ENCODE measurements at places on chromosomes 1 and 21.

- no peak for DNase-seq
Observed at GRCh38 chr1:209609041-209609790, 25.7 kb downstream of the CAMK1G start.

- no peak for DNase-seq
Observed at GRCh38 chr1:227459977-227460376, 103.4 kb upstream of the ZNF678 start.

GRCh38 chr1:100971021-100971420, 54.6 kb downstream of the DPH5 start:
- DNase-seq, result no peak

GRCh38 chr1:197448121-197448779, 180.2 kb downstream of the CRB1 start:
- no peak for DNase-seq

DNA sequence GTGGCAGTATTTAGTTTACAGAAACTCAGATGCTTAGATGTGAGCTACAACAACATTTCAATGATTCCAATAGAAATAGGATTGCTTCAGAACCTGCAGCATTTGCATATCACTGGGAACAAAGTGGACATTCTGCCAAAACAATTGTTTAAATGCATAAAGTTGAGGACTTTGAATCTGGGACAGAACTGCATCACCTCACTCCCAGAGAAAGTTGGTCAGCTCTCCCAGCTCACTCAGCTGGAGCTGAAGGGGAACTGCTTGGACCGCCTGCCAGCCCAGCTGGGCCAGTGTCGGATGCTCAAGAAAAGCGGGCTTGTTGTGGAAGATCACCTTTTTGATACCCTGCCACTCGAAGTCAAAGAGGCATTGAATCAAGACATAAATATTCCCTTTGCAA, 59.7 kb upstream of the ZNF326 start:
- no peak for DNase-seq

DNA sequence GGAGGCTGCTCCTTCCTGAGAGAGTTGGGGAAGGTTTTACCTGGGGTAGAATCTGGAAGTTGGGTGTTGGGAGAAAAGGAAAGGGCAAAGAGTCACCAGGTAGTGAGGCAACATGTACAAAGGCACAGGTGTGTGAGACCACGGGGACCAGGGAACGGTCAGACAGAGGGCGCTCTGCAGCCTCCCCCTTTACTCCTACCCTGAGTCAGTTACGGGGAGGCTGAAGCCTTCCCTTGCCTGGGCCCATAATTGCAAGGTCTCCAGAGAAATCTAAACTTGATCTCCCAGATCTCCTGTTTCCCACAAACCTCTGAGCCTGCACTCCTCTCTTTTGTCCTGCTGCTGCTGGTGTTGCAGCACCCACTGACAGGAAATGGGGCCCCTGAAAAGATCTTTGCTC, 22.0 kb downstream of the CCN1 start:
- DNase-seq, result no peak

- peak; percentile 74 for DNase-seq
Observed at GRCh38 chr1:9842781-9843575, 19.2 kb upstream of the CLSTN1 start.

- peak; percentile 64 for DNase-seq
Observed at GRCh38 chr1:18234790-18235242, 127.2 kb downstream of the IGSF21 start.

- DNase-seq, result peak; percentile 46
Observed at GRCh38 chr1:77281491-77282186, at the start of gene AK5. TSS of gene AK5 (plus strand) at chr1:77282019. CDS start at chr1:77282314, 295 bp downstream.

- DNase-seq, result no peak
Observed at GRCh38 chr21:15243406-15243805, 178.6 kb upstream of the NRIP1 start.

- DNase-seq, result peak; percentile 63
Observed at GRCh38 chr1:28417441-28417922, 47.9 kb downstream of the PHACTR4 start.
